ENCODE measurements at places on chromosomes 6 and 20.

DNA sequence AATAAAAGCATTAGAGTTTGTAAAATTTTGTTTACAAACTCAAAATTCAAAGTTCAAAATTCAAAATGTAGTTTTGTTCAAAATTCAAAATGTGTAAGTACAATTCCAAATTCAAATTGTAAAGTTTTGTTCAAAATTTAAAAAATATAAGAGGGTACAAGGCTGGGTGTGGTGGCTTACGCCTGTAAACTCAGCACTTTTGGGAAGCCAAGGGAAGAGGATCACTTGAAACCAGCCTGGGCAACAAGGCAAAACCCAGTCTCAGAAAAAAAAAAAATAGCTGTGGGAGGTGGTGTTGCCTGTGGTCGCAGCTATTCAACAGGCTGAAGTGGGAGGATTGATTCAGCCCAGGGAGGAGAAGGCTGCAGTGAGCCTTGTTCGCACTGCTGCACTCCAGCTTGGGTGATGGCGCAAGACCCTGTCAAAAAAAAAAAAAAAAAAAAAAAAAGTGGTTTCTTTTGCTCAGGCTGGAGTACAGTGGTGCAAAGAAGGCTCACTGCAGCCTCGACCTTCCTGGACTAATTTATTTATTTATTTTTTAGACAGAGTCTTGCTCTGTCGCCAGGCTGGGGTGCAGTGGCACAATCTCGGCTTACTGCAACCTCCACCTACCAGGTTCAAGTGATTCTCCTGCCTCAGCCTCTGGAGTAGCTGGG is 5.4 kb upstream of the ZBTB12 start:
- DNase-seq = no peak

DNA sequence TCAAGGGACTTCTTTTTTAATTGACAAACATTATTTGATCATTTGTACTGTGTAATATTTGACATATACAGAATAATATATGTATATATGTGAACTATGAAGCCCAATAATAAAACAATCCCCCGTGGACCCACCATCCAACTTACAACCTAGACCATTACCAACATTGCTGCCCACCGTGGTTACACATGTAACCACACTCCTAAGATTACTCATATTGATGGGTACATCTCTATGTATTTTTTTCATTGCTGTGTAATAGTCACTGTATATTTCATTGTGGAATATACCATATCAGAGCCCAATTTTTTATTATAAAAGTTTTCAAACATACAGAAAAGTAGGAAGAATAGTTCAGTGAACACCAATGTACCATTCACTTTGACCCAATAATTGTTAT is 94.3 kb downstream of the RTN4IP1 start:
- DNase-seq = no peak

DNA sequence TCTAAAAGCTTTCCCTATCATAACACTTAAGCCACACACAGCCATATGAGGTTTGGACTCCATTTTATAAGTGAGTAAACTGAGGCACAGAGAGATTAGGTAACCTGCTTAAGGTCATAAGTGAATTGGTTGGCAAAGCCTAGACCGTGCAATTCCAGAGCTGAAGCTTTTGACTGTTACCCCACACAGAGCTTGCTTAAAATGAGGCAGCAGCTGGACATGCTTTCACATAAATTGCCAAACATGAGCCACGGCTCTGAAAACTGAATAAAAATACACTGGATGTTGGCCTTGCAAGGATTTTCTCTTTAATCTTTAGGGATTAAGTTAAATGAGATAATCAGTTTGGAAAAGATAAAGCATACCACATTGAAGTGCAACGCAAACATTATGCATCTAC is 2.5 kb downstream of the RIPOR2 start:
- DNase-seq = no peak

DNA sequence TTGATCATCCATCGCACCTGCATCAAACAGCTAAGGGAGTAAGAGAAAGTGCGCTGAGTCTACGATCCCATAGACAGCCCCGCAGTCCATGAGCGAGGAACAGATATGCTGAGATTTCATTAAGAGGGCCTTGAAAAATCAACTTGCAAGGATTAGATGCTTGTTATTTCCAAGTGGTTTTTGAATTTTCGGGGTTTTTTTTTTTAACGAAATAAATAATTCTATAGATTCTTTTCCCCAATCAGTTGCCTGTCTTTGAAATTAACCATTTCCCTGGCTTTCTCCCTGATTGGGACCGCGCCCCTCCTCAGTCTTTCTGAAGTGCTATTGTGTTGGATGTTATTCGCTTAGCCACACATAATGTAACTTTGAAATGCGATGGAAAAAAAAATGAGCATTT is 48.6 kb downstream of the GNAS-AS1 start:
- DNase-seq = no peak

- DNase-seq = no peak
Measured at GRCh38 chr6:56572788-56573471, 69.8 kb downstream of the DST start.

- DNase-seq = peak; percentile 99
Measured at GRCh38 chr6:18155150-18155863, at the start of gene KDM1B. TSS of gene KDM1B (plus strand) at chr6:18155422. CDS start at chr6:18159896, 4,474 bp downstream.

DNA sequence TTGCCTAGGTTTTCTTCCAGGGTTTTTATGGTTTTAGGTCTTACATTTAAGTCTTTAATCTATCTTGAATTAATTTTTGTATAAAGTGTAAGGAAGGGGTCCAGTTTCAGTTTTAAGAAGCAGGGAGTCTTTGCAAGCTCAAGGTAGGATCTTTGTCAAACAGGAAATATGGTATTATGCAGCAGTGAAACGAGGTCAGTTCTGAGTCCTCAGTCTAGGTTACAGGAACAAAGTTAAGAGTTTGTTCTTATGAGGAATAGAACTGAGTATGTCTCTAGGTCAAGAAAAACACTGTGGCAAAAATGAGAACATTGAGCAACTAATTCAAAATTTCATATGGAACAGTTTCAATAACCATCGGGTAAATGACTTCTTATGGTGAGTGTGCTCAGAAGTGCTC is 63.6 kb downstream of the GCLC start:
- no peak for DNase-seq

DNA sequence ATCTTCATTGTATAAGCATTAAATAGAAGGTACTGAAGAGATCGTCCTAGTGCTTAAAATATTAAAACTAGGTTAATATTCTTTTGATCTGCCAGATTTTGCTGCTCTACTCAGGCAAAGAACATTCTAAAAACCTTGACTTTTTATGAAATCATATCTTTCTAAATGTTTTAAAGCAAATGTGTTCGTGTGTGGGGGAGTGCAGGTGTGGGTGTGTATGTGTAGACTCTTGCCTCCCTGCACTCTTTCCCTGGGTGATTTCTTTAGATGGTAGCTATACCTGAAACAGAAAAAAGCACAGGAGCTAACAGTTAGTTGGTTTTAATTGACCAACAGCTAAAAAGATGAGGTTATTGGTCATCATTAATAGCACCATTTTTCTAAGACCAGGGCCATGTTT is 5.7 kb downstream of the NRSN1 start:
- DNase-seq = no peak

- no peak for DNase-seq
Measured at GRCh38 chr6:52027699-52028098, 59.7 kb downstream of the PKHD1 start.

GRCh38 chr6:35722121-35722761 is 14.6 kb upstream of the ARMC12 start:
- no peak for DNase-seq

- no peak for DNase-seq
Measured at GRCh38 chr20:43434565-43434964, 23.1 kb upstream of the SRSF6 start.

DNA sequence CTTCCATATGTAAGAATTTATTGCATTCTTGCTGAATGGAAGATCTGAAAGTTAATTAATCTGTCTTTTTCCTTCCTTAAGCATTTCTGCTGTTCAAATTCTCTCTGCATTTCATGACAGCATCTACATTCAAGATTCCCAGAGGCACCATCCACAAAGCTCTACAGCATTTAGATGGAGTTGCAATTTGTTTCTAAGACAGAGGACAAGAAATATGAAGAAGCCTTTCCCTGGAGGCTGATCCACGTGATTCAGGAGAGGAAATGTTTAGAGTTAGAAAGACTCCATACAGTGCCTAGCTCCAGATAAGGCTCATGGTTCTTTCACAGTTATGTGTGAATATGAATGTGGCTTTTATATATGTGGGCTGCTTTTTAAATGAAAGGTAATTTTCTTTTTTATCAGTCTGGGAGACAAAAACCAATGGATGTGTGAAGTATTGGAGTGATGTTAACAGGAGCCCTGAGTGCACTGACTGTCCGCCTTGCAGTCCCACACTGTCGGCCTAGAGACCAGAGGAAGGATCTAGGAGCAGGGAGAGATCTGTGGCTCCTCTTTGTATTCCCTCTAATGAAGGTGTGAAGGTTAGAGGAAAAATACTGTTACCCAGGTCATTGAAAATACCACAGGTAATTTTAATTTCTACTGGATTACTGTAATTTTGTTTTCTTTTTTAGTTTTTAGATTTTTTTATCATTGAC is 686.6 kb upstream of the GJE1 start:
- DNase-seq = no peak

DNA sequence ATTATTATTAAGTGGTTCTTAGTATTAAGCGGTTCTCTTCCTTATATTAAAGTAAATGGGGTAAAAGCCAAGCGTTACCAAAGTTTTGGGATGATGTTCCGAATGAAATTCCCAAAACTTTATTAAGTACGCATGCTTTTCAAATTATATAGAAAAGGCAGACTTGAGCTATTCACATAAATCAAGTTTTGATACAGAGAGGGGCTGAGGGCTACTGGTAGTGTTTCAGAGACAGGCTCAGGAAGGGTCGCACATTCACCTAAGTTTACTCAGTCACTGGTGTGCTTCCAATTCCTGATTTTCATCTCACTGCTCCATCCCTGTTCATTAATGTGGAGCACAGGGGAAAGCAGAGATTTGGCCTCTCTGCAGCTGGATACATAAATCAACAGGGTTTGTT is 652.2 kb downstream of the QKI start:
- no peak for DNase-seq

DNA sequence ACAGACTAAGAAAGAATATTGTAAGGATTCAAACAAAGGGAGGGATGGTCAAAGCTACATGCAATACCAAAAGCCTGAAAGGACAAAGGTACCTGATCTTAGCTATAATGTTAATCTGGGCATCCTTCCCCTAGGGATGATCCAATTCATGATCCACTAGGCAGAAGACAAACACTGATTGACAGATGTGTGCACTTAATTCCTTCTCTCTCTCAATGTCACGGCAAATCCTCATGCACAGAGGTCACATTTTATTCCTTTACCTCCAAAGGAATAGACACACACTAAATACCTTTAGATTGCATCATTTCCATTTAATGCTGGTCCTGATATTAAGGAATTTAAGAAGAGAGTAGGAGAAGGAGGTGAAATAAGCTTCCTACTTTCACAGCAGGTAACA is 73.4 kb downstream of the ZNF133 start:
- no peak for DNase-seq

- DNase-seq = peak; percentile 46
Measured at GRCh38 chr20:44651684-44652423, at the start of gene ADA. TSS of gene ADA (minus strand) at chr20:44651699. CDS start at chr20:44651607, 92 bp downstream.

DNA sequence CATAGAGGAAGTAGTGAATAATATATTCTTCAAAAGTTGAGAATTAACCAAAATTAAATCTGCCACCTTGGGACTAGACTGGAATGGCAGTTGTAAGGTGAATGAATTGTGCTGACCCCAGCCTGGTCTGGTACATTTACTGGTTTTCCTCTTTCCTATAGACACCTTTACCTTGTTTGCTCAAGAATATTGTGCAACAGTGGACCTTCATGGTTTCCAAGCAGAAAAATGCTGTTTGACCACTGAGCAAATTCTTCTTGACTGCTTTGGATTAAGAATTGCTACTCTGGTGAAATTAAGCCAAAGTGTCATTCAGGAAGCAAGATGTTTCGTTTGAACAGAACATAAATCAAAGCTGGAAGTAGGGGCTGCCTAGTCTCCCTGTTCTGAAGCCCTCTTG is 156.6 kb upstream of the TAB2 start:
- no peak for DNase-seq

DNA sequence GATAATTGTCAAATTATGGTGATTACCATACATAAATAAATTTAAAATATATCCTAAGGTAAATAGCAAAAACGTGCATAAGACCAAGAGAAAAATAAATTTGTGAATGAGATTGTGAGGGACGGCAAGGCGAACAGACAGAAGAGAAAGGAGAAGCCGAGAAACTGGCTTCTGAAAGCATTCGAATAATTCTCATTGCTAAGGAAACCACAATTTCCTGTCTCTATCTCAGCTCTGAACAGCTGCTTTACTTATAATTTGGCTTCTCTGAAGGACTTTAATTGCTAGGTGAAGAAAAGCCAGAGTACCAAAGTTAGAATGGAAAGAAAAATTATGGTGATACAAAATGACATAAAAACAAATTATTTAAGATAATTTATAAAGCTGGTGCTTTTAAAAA is 79.0 kb upstream of the RGS17 start:
- DNase-seq = no peak

DNA sequence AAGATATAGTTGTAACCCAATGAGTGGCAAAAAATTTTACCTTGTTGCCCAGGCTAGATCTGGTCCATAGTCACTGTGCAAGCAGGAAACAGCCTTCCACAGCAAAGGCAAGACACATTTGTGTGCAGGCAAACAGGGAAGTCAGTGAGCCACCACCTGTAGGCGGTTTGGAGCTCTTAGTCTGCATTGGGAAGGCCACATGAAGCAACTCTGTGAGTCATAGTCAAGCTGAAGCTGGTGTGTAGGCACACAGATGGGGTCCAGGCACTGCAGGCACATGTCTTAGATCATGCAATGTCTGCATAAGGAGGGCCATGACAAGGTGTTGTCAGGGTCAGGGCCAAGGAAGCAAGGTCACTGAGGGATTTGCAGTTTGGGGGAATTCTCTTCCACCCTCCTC is 543.2 kb upstream of the EPHA7 start:
- DNase-seq = no peak

DNA sequence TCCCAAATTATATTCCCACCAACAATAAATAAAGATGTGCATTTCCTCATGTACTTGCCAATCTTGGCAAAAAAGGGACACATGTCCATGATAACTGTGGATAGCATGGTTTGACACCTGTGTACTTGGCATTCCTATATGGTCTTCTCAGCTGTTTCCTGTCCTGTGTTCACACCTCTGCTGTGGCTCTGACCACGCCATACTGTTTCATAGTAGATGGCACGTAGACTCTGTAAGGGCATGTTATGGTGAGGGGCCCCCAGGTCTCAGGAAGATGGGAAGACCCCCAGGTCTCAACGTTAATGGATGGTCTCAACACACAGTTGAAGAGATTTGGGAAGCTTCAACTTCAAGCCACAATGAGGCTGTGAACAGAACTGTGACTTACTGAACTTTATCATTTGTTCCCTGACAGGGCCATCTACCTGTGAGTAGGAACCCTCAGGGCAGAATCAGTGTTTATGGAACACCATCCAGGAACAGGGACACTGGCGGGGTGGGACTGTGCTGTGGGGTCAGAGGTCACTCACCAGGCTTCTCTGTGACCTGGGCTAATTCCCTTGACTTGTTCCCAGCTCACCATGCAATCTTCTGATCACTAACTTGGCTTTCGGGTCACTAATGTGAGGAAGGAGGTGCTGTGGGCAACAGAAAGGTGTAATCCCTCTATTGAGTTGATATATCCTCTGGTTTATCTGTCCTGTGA is 11.8 kb downstream of the ZBTB24 start:
- DNase-seq = no peak

- DNase-seq = no peak
Measured at GRCh38 chr6:36499918-36500317, 47.4 kb downstream of the STK38 start.

GRCh38 chr6:27806981-27807440 is 105.2 kb downstream of the OR2B2 start:
- DNase-seq = no peak

GRCh38 chr6:150248300-150248699 is 105.5 kb downstream of the PPP1R14C start:
- no peak for DNase-seq

All from CD4-positive, CD25-positive, alpha-beta regulatory T cell (primary cell).